ENCODE measurements at places on chromosomes 5 and 9.

GRCh38 chr9:134057307-134057657 lies 10.5 kb downstream of the BRD3 start:
- no peak for DNase-seq

DNA sequence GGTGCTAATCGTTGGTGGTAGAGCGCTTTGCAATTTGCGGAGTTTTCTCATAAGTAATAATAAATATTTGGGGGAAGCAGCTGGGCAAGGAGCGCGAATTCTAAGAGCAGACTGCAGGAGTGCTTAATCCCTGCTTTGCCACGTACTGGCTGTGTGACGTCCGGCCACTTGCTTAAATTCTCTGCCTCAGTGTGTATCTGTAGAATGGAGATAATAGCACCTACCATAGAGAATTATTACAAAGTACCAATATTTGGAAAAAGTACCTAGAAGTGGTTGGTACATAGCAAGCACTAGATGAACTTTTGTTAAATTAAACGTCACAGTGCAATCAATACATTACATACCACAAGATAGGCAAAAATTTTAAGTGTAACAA lies 598 bp upstream of the TMED7 start:
- DNase-seq = no peak

- no peak for DNase-seq
Measured at GRCh38 chr5:138778234-138778633, 25.0 kb downstream of the CTNNA1 start.

DNA sequence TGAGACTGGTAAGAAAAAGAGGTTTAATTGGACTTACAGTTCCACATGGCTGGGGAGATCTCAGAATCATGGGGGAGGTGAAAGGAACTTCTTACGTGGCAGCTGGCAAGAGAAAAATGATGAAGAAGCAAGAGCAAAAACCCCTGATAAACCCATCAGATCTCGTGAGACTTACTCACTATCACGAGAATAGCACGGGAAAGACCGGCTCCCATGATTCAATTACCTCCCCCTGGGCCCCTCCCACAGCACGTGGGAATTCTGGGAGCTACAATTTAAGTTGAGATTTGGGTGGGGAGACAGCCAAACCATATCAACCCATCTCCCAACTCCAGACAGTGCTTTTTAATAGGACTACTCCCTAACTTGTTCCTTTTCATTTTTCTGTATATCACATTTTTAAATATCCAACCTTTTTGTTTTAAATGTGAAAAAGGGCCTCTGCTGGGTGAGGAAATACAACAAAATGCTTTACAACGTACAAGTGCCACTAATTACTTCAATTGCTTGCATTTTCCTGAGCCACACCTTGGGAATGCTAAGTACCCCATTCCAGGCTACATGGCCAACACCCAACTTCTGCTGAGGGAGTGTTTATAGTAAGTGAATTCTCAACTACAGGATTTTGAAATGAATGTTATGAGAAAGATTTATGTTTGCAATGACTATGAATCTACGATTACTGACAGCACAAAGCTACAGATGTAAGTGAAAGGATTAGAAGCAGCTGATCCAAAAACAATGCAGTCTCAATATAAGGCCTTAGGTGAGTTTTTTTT lies 294.1 kb upstream of the CD180 start:
- DNase-seq = no peak

DNA sequence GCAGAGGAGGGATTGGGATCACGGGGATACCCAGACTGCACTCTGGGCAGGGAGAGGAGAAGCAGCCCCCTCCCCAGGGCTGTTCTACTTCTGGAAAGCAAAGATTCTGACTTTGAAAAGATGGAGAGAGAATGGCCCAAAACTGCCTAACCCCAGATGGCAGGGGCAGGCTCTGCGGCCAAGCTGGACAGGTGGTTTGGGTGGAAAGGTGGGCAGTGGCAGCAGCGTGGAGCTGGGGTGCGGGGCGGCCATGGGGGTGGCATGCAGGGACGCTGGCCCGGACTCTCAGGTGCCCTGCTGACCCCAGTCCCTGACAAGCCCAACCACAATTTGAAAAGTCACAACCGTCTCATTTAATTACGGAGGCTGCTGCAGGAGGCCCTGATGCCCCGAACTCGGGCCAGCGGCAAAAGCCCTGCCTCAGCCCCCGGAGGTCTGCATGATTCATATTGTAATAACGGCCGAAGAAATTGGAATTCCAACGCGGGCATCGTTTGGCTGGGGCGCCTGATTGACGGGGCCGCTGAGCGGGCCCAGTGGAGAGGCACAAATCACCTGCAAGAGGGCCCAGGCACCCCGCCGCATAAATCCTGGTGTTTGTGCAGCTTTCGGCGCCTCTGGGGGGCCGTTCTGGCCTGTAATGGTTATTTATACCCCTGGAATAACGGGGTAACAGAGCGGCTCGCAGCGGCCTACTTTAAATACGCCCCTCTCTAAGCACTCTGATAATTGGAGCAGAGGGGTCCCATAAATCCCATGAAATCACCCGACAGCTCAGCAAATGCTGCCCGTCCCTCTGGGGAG lies 41.8 kb upstream of the FCN2 start:
- no peak for DNase-seq

DNA sequence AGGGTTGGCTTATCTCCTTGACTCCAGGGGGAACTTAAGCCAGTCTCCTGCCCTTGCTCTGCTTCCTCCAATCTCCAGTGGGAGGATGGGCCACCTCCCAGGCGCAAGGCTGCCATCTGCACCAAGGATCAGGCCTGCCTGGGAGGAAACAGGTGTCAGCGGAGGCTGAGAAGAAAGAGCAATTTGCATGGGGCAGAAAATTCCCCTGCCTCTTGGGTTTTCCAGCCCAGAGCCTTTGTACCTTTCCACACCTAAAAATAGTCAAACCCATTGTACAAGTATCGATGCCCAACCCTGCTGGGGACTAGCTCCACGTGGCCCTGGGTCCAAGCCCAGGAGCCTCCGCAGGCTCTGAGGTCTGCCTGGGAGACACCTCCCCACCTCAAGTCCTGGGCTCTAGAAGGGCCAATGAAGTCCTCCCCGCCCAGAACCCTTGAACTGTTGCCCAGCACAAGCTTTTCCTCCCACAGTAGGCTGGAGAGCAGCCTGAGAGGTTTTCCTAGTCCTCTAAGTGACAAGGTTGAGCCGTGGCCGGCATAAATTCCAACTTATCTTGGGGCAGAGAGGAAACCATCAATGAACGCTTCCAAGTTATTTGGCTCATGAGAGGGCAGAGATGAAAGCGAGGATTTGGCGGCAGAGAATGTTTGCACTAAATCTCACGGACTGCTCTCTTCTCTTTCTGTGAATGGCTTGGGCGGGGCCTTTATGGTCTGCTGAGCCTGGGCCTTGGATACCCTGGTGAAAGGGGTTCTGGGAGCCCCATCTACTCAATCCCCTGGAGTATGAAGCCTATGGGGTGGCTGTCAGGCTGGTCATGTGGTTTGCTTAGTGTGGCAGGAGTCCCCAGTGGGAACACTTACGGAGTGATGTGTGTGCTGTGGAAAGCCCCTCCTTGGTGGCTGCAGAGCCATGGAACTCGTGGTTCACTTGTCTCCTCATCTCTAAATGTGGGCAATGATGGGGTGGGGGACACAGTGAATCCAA lies 15.6 kb downstream of the JADE2 start:
- DNase-seq = no peak

GRCh38 chr5:93566091-93566490 lies 14.9 kb downstream of the NR2F1-AS1 start:
- DNase-seq = no peak

DNA sequence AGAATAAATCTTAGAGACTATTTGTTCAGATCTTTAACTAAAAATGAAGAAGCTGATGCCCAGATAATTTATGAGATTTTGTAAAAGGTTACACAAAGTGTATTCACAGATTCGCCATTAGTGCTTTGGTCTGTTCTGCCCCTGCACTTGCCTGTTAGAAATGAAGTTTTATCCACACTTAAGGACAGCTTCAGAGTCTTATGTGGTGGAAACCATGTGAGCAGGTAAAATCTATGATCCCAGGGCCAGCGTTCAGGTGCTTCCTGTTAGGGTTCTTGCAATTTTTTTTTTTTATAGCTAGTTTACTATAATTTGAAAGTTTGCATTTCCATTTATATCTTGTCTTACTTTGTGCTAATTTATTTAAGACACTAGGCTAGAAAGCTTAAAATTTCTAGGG lies 561.6 kb downstream of the PRR16 start:
- DNase-seq = no peak

- no peak for DNase-seq
Measured at GRCh38 chr9:36276254-36276653, 18.0 kb upstream of the GNE start.

- DNase-seq = no peak
Measured at GRCh38 chr5:138725818-138726416, 27.3 kb upstream of the CTNNA1 start.

GRCh38 chr9:122232796-122233306 lies 4.1 kb upstream of the LHX6 start:
- no peak for DNase-seq

GRCh38 chr5:153885141-153885540 lies 153.6 kb downstream of the FAM114A2 start:
- no peak for DNase-seq

DNA sequence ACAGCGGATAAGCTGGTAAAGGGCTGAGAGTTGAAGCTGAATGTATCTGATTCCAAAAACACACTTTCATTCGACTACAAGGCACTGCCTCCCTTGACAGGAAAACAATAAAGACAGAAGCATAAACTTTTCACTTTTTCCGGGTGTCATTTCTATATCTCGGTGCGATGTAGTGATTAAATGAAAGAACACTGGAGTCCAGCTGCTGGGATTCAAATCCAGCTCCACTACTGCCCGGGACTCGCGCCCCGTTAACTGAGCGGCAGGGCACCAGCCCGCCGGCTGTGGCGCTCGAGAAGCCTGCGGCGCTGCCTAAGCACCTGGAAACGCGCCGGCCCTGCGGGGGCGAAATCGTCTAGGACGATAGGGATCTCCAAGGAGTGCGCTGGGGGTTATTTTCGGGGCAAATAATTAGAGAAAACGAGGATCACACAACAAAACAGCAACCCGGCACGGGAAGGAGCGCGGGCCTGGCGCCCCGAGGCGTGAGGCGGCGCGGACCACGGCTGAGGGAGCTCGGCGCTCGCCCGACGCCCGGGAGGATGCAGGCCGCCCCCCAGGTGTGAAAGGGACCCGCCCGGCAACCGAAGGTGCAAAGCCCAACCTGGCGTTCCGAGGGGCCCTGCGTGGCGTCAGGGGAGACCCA lies 837 bp downstream of the UIMC1 start:
- no peak for DNase-seq

GRCh38 chr5:83414601-83415000 lies 56.9 kb upstream of the VCAN start:
- no peak for DNase-seq

DNA sequence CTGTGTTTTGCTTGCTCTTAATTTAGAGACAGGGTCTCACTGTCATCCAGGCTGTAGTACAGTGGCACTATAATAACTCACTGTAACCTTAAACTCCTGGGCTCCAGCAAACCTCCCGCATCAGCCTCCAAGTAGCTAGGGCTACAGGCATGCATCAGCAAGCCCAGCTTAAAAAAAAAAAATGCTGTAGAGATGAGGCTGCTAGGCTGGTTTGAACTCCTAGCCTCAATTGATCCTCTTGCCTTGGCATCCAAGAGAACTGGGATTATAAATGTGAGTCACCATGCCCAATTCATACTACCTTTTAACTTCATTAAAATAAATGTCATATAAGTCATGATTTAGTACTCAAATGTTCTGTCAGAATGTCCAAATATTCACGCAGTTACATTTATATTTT lies 2195.7 kb upstream of the C9orf72 start:
- DNase-seq = no peak

GRCh38 chr9:136441191-136441680 lies 1.6 kb upstream of the INPP5E start:
- DNase-seq = no peak

DNA sequence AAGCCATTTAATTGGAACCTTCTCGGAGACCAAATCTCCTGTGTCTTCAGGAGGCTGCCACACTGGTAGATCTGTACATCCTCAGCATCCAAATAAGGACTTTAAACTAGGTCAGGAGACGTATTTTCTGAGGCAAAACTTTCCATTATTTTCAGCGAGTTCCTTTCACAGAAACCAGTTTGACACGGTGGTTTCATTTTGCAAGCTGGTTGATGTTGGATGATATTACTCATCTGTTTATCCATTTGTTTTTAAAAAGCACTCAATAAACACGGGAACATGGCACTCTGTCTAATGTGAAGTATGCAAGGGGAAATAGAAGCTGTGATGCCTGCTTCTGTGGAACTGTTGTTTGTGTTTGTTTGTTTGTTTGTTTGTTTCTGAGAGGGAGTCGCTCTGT lies 199.6 kb downstream of the ERCC6L2 start:
- DNase-seq = no peak

GRCh38 chr5:75363111-75363510 lies 26.1 kb downstream of the HMGCR start:
- no peak for DNase-seq

DNA sequence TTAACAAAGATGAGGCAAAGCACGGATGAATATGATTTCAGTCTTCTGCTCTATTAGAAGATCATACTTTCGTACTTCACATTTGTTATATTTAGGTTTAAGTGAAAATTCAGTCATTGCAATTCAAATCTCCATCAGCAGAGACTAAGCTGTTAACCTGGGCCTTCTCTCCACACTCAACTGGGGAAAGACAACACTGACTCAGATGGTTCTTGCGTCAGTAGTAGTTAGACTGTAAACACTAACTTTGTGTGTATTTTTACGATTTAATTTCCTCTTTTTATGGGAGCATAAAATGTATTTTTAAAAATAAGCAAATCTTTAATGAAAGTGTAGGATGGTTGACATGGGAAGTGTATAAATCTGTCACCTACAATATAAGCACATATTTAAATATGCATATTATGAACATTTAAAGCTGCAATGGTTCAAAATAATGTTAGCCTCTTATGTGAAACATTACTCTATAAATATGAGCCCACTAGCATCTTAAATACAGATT lies 42.7 kb upstream of the ZNF608 start:
- no peak for DNase-seq

DNA sequence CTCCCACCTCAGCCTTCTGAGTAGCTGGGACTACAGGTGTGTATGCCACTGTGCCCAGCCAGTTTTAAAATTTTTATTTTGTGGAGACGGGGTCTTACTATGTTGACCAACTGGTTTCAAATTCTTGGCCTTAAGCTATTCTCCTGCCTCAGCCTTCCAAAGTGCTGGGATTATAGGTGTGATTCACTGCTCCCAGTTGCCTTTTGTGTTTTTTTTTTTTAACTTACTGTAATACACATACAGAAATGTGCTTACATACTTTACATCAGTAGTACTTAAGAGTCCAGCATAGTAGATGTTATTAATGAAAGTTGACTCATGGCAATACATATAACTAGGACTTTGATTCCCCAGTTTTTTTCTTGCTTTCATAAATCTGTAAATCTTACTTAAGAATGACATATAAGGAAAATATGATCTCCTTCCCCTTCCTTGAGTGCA lies 4.7 kb downstream of the MAN2A1 start:
- no peak for DNase-seq

- DNase-seq = no peak
Measured at GRCh38 chr5:97002983-97003382, 67.1 kb downstream of the LNPEP start.

GRCh38 chr9:223152-223551 lies 8.5 kb downstream of the DOCK8 start:
- DNase-seq = no peak

Data from AG09309 (cell line).